ENCODE measurements at places on chromosomes 12 and 14.

- no peak for DNase-seq
These were observed 93.2 kb upstream of the SOX5 start for GRCh38 chr12:24042651-24043050.

DNA sequence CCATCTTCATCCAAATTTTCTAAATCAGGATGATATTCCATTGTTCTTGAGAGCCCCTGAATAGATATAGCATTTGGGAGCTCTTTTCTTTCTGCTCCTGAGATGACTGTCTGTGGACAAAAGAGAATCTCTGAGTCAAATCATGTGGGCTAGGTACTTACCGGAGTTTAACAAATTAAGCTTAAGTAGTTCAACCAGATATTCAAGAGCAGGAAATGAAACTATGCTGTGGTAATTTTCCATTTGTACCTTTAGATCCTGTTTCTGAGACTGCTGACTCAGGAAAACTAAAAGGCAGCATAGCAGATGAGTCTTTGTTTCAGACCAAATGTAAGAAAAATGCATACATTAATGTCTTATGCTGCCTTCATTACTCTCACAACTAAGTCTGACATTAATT lies at the start of gene CLEC7A:
CLEC7A (minus strand) TSS at position 158 of the 400 bp plus-strand sequence; CDS start at position 41, 117 bp downstream.
- DNase-seq: peak; percentile 37

DNA sequence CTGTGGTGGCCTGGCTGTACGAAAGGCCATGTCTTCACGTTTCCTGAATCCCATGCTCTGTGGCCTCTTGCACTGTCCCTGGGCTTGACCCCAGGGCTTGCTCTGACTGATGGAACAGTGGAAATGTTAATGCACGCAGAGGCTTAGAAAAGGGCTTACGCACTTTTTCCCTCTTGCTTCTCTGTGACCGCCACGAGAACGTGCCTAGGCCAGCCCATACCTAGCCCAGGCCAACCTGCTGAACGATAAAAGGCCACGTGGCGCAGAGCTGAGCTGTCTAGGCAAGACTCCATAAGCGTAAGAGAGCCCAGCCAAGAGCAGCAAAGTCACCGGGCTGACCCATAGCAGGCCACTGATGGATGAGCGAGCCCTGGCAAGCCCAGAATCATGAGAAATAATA lies 18.3 kb downstream of the TTC7B start:
- no peak for DNase-seq

DNA sequence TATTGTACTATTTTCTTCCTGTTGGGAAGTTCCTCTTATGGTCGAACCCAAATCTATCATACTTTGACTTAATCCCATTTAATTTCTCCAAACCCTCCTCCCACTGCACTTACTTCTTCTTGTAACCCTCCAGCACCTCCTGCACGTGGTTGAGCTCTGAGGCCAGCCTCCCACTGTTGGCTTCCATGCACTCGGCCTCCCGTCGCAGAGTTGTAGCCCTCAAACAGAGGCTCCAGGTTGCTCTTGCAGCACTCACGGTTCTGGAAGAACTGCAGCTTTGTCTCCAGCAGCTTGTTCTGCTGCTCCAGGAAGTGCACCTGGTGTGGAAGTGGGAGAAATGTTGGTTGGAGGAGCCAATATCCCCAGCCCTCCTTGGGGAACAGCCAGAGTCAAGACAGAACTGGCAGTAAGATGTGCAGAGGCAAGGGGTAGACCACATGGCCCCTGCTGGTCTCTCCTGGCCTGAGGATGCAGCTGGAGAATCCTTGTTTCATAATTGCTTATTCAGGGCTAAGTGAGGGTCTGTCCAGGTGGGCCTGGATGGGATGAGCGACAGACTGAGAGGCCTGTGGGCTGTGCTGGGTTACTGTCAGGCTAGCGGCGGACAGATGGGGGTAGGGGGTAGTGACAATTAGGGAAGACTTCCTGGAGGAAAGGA lies 18.4 kb upstream of the KRT86 start:
- DNase-seq: no peak

DNA sequence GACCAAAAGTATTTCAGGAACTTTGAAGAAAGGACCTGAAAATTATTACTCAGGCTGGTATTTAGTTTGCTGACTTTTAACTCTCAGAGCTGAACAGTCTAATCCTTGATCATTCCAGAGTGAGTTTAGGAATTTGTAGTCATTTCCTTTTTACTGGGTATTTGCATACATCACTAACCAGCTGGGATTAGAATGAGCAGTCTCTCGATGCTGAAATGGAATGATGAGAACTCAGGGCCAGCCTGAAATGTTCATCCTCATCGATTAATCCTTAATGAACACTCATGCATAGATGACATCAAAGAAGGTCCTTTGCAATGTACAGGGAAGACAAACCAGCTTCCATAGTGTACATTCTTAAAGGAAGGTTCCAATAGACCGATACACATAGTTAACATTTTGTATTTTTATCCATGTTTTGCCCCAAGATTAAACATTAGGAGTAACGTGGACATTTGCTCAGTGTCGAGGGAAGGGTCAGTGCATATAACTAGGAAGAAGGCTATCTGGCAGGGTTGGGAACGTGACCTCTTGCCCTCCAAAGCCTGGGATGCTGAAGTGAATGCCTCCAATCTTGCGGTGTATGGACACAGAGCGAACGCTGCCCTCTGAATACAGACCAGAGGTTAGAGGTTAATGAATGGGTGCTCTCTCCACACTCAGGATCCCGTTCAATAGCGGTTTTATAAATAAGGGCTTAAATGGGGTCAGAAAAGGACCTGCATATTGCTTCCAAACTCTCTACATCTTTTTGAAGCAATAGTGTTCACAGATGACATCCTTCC lies 14.5 kb downstream of the FBXL14 start:
- no peak for DNase-seq

- DNase-seq: no peak
These were observed 904 bp upstream of the PAPOLA start for GRCh38 chr14:96501217-96501739.

GRCh38 chr14:95136631-95137030 lies 20.7 kb downstream of the DICER1 start:
- no peak for DNase-seq

- DNase-seq: no peak
These were observed 2.2 kb downstream of the CLEC14A start for GRCh38 chr14:38253676-38254075.

GRCh38 chr12:105417732-105418131 lies 87.2 kb downstream of the C12orf75 start:
- DNase-seq: no peak

DNA sequence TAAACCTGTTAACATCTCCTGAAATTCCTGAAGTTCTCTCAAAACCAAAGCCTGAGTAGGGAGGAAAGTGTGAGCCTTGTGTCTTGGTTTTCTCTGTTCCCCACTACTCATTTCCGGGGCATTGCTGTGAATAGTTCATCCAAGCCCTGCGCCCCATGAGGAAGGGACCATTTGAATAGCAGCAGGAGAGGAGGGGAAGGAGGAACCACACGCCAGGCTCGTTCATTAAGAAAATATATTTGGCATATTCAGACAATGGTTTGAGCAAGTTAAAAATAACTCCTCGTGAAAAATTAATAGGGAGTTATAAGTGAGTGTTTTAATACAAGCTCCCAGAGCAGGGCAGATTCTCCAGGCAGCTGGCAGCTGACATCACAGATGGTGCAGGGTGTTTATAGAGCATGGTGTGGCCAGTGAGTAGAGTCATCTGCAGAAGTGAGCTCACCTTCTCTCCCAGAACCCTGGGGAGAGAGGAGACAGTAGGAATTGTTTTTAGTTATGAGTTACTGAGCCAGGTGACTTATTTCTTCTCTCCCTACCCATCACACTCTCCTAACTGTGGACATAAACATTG lies 29.5 kb upstream of the CISTR start:
- DNase-seq: no peak

GRCh38 chr12:67442347-67442841 lies 173.2 kb downstream of the CAND1 start:
- no peak for DNase-seq

DNA sequence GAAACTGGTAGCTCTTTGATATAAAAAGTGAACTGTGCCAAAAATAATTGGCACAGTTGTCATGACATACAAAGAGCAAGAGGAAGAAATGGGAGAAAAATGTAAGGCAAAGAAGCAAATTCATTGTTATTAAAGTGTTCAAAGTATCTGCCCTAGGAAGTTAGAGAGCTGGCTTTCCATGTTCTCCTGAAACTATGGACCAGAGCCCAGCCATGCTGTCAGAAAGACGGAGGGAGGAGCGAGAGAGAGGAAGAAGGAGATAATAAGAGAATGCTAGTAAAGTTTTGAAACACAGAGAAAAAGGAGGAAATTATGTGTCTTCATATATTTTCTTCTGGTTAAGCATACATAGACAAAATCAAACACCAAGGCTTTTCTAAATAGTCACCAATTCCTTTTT lies 78.1 kb upstream of the PELI2 start:
- DNase-seq: no peak

- DNase-seq: no peak
These were observed 273.5 kb upstream of the GARIN6 start for GRCh38 chr12:99374023-99374422.

GRCh38 chr12:123655420-123655819 lies 15.5 kb upstream of the TCTN2 start:
- DNase-seq: no peak

Measured in SK-N-MC (cell line).